ENCODE measurements at places on chromosomes 5 and 9.

DNA sequence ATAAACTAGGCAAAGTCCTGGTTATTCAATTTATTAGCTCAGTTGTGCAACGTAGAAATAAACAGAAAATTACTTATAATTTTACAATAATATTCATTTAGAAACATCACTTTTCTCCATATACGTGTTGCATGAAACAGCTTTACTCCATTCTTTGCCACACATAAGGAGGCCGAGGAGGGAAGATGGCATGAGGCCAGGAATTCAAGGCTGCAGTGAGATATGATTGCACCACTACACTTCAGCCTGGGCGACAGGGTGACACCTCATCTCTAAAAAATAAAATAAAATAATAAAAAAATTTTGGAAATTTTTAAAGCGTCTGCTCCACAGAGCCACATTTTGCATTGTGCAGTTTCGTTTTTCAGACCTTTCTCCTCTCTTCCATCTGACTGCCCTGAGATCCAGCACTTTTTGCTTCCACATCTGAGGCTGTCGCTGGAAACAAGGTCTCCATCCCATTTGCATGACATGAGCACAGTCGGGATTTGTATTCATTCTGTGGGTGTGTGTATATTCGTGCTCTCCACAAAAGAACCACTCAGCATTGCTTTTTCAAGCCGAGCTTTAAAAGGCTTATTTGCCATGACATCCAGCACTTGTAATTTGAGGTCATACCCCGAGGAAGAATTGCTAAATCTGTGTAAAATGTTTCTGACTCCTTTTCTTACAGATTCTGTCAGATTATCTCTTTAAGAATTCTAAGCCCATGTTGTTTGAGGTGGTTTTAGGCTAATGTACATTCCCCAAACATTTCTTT is 98.6 kb upstream of the MSX2 start:
- no peak for DNase-seq

DNA sequence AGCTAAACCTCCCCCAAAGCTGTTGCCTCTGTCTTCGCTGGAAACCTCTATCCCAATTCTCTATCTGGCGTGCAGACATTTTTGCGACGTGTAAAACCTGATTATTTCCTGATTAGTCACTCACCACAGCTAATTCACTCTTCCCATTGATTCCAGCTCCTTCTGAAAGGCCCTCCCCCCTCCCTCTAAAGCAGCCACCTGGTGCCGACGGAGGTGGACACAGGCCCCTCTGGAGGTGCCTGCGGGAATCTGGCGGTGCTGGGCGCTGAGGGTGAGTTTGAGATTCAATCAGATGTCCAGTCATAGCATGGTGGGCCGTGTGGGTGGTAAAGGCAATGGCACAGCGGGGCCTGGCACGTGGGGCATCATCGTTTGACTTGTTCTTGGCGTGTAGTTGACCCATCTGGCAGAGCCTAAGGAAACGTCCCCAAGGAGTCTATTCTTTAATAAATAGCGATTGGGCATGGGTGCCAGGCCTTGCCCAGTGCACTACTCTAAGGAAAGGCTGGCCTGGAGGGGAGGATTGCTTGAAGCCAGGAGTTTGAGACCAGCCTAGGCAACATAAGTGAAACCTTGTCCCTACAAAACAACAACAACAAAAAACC is 271.1 kb upstream of the MVB12B start:
- DNase-seq, result no peak

DNA sequence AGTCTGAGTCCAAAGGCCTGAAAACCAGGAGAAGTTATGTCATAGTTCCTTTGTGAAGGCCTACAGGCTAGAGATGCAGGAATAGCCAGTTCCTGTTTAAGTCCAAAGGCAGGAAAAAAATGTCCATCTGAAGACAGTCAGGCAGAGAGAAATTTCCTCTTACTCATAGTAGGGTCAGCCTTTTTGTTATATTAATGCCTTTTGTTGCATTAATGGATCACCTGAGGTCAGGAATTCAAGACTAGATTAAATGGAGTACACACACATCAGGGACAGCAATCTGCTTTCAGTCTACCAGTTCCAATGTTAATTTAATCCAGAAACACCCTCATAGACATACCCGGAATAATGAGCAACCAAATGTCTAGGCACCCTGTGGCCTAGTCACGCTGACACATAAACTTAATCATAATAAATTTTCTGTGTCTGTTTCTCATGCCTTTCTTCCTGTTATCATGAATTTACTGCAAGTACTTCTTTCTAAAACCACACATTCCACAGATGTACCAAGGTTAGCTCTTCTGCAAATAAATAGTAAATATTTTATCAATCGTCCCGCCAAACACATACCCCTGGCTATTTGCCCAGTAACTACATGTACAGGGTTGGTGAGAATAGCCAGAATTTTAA is 703.9 kb downstream of the EFNA5 start:
- DNase-seq, result no peak

DNA sequence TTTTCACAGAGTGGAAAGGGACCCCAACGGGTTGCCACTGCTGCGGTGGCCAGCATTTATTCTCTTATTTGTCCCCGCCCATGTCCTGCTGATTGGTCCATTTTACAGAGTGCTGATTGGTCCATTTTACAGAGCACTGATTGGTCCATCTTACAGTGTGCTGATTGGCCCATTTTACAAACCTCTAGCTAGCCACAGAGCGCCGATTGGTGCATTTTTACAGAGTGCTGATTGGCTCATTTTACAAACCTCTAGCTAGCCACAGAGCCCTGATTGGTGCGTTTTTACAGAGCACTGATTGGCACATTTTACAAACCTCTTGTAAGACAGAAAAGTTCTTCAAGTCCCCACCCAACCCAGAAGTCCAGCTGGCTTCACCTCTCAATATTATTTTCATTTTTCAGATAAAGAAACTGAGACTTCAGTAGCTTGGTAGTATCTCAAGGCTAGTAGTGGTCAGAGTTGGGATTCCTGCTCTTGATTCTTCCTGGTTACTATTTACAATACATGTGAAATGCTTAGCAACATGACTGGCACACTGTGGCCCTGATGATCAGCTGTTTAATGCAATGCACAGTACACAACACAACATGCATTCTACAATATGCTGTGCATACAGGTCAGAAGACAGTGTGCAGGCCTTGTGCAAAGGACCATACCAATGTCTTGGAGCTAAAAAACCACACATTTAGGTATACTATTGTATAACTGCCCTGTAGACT is 63.6 kb upstream of the BOD1 start:
- DNase-seq, result no peak

DNA sequence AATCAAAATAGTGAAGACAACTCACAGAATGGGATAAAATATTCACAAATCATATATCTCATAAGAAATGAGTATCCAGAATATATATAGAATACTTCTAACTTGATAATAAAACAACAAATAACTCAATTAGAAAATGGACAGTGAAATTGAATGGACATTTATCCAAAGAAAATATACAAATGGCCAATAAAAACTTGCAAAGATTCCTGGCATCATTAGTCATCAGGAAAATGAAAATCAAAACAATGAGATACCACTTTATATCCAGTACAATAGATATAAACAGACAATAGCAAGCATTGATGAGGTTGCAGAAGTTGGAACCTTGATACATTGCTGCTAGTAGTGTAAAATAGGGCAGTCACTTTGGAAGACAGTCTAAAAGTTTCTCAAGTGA is 12.8 kb upstream of the TLR4 start:
- no peak for DNase-seq

GRCh38 chr5:92544596-92544995 is 1036.4 kb downstream of the NR2F1-AS1 start:
- no peak for DNase-seq

GRCh38 chr5:91235271-91235694 is 147.8 kb downstream of the ARRDC3 start:
- no peak for DNase-seq

DNA sequence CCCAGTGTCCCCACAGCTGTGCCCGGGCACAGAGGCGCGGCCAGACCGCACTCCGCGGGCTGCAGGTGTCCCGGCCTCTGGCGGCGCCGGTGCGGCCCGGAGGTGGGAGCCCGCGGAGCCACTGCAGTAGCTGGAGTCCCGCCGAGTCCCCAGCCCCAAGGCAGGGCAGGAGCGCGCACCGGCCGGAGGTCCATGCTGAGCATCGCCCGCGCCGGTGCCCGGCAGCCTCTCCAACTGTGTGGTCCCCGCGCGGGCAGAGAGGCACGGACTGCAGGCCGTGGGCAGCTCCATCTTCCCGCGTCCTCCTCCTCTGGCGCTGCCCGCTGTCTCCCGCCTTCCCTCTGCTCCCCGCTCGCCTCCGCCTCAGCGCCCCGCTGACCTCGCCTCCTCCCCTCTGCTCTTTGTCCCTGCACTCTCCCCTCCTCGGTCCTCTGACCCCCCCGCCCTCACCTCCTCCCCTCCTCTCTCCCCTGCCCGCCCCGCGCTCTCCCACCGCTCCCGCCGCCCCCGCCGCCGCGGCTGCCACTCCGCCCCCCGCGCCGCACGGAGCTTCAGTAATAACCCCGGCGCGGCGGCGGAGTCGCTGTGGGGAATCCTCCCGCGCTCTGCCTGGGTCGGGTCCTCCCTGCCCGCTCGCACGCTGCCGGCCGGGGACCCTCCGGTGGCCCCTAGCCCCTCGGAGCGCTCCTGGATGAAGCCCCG is at the start of gene ADAMTS16:
Gene ADAMTS16, plus strand, starts transcription at position 554 of the 702 bp plus-strand sequence. Its CDS starts 138 bp downstream, at position 692.
- no peak for DNase-seq

DNA sequence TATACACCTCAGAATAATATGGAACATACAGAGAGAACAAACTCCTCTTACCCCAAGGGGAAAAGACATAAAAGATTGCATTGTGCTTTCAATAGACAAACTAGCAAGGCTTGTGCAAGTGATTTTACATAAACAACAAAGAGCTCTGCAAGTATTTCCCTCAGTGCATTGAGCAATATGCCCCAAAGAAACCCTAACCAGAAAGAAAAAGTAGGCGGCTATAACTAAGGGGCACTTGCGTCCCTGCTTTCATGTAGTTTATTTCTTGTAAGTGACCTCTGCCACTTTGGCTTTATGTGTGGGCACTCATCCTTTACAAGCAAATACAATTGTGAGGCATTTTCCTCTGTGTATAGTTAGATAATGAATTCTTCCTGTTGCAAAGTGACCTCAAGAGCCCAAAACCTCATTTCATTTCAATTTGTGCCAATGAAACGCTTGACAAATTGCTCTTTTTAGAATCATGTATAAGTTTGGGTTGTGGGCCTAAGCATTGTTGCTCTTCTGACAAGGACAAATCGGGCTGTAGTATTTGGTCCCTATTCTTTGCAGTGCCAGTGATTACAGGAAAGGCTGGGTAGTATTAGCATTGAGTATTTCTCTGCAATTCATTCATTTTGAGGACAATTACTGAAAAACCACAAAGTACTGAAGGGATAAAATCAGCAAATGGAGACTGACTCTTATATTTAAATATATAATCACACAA is 282.2 kb downstream of the DTWD2 start:
- DNase-seq, result no peak

DNA sequence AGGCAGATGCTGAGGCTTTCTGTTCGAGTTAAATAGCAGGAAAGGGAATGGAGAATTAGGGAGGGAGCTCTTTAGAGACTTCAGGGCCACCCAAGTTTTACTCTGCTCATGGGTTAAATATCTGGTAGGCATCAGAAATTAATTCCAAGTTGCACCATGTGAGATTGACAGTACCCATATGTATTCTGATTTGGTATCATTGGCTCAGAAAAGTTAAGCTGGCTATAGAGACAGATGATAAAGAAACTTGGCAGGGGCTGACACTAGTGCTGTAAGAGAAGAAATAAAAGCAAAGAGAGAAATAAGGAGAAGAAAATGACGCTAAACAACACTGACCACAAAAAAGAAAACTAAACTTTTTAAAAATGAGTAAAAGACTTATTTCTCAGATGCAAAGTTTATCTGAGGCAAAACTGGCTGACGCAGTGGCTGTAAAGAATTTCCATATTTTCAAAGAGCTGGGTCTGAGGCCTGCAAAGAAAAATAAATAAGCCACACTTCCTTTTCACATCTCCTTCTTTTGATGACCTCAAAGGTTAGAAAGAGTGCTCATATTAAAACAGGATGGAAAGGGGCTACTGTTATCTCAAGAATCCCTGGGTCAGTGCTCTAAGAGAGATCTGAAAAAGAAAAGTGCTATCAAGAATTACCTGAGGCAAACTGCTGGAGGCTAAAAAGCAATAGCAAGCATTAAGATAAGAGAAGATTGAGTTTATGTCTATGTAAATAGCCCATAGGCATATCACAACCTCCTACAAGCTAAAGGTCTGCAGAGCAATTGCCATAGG is 399.0 kb upstream of the MEF2C start:
- no peak for DNase-seq

DNA sequence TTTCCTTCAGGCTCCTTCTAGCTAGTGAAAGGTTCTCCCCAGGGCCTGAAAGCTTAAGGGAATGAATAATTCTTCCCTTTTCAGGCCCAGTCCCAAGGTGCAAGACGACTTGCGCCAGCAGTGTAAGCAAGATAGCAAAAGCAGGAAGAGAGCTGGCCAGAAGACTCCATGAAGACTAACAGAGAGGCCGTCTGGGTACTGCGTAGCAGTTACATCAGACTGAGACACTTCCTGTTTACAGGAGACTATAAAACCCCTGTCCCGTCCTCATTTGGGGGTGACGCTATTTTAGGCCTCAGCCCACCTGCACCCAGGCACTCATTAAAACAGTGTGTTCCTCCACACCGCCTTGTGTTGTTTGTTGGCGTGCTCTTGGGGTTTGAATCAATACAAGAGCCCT is 90.7 kb upstream of the MOCS2 start:
- no peak for DNase-seq

DNA sequence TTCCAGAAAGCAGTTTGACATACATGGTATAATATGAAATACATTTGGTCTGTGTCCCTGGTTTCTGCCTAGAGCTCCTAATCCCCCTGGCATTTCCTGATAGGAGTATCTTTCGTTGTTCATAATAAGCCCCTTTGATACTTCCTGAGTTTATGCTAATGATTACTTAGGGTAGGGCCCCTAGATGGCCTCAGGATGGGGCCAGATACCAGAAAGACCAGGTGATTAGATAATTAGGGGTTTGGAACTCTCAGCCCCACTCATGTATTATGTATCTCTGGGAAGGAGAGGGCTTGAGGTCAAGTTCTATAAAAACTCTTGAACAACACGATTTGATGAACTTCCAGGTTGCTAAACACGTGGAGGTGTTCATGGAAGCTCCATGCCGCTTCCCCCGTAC is 163.3 kb upstream of the ZNF608 start:
- DNase-seq, result no peak

DNA sequence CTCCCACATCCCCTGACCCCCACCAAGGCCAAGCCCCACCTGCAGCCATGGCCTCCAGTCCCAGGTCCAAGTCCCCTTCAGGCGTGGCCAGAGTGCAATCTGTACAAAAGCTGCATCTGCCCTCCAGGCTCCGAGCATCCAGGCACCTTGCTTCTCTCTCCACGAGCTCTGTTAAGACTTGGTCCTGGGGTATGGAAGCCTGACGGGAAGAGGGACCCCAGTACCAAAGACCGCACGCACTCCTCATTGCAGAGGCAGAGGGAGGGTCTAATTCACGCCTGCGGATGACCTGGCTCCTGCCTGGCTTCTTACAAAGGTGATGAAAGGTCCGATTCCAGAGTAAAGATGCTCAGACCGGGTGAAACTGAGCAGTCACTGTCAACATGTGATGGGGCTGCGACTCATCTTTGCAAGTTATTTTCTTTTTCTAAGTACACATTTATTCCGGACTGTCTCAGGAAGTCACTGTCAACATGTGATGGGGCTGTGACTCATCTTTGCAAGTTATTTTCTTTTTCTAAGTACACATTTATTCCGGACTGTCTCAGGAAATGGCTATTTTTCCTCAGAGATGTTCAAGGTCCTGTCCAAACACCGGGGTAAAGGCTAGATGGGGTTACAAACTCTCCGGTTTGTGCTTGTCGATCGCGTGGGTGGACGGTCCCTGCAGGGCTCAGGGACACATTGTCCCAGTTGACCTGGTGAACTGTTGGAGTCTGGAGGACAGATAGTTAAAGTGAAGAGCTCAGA is 252.0 kb upstream of the IRX4 start:
- DNase-seq, result no peak
